Fibroblast of upper back skin (primary cell): ENCODE measurements at places on chromosomes 1 and 21.

GRCh38 chr1:23475134-23475628, 8.8 kb downstream of the ASAP3 start:
- peak; percentile 97 for DNase-seq

DNA sequence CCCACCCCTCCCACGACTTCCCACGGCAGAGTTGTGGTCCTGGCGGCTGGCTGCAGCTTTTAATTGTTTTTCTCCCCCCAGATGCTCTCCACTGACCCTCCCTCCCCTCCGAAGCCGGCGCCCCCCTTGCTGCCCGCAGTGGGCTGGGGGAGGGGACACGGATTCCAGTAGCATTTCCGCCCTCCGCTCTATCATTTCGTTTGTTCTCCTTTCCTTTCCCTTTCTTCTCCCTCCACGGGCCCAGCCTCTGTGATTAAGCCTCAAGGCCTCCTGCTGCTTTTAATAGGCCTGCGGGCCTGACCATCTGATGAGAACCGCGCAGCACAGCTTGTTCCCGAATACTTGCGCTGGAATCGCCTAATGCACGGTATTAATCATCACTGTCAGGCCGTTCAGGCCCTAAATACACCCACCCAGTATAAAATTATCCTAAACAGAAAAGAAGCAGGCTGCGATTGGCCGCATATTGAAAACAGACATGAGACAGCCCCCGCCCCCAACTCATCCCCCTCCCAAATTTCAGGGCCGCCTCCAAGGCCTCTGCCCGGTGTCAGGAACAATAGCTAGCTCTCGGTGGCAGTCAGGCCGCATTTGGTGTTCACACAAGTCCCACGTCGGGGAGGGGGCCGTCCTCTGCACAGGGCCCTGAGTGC, 102.0 kb upstream of the ARHGEF16 start:
- peak; percentile 89 for DNase-seq

GRCh38 chr1:153880962-153881361, 41.8 kb downstream of the GATAD2B start:
- peak; percentile 96 for DNase-seq

DNA sequence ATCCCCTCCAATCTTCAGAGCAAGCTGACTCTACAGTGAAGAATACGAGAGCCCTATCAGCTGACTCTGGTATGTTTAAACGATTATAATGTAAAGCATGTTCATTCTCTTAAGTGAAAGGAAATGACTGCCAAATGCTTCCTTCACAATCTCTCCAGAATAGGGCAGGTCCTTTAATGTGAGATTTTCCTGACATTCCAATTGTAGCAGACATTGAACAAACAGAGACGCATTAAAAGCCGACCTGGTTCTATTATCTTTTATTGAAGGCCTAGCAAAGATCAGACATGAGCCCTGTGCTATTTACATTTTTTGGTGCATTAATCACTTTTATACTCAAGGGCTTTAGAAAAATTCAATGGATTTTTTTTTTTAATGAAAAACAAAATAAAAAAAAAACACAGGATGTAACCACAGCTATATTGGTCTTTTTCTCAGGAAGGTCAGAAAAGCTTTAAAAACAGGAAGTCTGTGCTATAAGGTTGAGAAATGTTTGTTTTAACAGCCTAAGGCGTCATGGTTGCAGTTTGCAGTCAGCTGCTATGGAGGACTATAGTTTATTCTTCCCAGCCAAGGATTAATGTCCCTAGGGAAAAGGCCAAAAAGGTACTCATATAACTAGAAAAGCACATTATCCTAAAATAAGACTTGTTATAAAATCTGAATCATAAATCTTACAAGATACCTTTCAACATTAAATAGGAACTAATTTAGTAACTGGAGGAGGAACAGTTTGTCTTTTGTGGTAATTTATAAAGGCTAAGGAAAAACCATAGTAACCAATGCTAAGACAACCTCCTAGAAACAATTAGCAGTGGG, 104.8 kb downstream of the RERE start:
- peak; percentile 90 for DNase-seq

DNA sequence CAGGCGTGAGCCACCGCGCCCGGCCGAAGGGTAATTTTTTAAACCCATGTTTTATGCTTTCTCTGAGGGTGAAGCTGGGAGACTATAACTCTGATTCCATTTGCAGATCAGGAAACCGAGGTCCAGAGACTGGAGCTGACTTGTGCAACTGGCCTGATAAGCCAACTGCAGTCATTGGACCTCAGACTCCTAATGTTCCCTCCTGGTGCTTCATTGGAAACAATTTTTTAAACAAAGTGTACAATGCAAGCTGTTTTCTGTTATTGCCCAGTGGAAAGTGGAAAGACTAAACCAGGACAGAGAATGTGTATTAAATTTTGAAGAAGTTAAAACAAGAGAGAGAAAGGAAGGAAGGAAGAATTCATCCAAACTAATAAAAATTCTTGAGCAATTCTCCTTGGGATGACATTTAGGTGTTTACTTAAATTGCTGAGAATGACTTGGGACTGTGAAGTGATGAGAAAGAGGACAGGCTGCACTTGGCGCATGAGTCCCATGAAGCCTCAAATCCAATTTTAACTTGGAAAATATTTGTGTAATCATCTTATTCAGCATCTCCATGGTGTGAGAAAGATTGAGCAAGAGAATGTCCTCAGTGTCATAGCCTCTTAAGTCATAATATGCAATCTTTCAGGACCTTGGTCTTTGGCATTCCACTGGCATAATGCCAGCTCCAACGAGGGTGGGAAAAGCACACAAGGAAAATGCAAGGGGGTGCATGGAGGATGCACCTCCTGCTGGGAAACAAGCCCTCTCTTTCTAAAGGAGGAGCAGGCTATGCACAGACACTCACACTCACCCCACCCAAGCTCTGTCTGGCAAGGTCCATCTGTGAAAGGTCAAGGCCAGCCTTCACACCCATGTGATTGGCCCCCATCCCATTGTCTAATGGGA, 342.0 kb downstream of the SIPA1L2 start:
- no peak for DNase-seq

DNA sequence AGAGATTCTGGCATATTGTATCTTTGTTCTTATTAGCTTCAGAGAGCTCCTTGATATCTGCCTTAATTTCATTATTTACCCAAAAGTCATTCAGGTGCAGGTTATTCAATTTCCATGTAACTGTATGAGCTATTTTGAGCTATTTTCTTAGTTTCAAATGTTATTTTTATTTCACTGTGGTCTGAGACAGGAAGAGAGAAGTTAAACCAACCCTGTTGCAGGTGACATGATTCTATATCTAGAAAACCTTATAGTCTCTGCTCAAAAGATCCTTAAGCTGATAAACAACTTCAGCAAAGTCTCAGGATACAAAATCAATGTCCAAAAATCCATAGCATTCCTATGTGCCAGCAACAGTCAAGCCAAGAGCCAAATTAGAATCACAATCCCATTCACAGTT, 1644.0 kb upstream of the B3GALT2 start:
- DNase-seq = no peak

GRCh38 chr1:240970253-240970652, 358.3 kb upstream of the GREM2 start:
- DNase-seq = no peak

GRCh38 chr1:75264112-75264511, 129.9 kb downstream of the LHX8 start:
- no peak for DNase-seq

DNA sequence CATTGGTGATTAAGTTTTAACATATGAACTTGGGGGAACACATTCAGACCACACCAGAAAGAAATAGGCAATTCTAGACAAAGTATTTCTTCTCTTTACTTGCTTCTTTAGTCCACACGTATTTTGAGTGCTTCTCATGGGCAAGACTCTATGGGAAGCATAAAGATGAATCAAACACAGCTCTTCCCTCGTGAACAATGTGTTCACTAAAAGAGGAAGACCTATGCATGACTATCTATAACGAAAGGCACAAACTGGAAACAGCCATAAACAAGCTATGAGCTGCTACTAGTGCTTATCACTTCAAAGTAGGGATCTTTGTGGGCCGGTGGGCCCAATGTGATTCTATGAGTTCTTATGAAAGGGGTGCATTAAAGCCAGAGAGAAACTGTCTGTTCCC, 53.0 kb upstream of the PRDX6 start:
- DNase-seq = no peak

- no peak for DNase-seq
These were observed 56.8 kb downstream of the SKI start for GRCh38 chr1:2284932-2285331.

DNA sequence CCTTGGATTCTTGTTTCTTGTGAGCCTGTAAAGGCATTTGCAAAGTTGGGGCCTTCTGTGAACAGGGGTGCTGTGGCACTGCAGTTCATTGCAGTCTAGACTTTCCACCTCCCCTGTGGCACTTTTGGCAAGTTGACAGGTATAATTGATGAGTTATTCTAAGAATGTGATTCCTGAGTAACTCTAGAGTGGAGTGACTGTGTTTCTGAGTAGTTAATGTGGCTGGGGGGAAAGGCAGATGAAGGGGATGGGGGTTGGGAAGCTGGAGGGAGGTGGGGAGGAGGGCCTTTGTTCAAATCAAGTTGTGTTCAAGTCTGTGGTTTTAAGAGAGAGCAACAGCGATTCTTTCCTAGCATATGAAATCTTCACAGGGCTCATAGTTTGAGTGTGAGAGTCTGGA, 32.9 kb downstream of the PBX1 start:
- DNase-seq = peak; percentile 96

- peak; percentile 72 for DNase-seq
These were observed 5.5 kb upstream of the ZRANB2 start for GRCh38 chr1:71086331-71086730.

DNA sequence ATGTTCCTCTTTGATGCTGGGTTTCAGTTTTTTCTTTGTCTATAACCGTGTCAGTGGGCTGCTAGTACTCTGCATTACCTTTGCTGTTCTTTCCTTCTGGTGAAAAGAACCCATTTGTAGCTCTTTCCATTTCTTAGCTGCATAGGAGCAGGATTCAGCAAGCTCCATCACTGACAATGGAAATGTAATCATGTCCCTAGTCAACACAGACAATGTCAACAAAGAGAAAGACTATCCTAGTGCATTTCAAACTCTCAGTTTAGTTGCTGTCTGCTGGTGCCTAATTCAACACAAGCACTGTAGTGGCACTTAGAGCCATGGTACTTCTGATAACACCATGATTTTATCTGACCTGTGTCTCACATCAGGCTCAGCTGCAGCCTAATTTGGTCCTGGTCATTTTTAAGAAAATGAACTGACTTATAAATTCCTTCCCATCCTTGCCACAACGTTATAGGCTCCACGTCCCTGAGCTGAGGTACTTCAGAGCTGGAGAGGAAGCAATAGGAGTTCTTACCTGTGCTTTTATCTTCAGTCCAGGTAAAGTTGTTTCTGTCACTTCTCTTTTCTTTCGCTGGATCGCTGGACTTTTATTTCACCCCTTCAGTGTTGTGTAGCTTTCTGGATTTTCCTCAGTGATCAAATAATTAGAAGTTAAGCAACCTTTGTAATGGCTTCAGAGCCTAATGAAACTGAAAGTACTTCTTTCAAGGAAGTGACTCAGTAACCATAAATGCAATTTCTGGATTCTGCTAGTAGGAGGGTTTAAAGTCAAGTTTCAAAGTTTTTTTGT, at the start of gene GBP3:
Gene GBP3 (minus strand): TSS at position 700 of the 793 bp plus-strand sequence. CDS start 2,145 bp downstream, outside the sequence.
- DNase-seq = peak; percentile 63

- DNase-seq = peak; percentile 81
These were observed 101.0 kb downstream of the AJAP1 start for GRCh38 chr1:4755301-4755845.

- DNase-seq = no peak
These were observed 55.2 kb downstream of the RNASEL start for GRCh38 chr1:182533896-182534295.

GRCh38 chr1:209324901-209325871, 258.3 kb upstream of the CAMK1G start:
- no peak for DNase-seq

- DNase-seq = no peak
These were observed 52.2 kb downstream of the GREM2 start for GRCh38 chr1:240559781-240560180.

DNA sequence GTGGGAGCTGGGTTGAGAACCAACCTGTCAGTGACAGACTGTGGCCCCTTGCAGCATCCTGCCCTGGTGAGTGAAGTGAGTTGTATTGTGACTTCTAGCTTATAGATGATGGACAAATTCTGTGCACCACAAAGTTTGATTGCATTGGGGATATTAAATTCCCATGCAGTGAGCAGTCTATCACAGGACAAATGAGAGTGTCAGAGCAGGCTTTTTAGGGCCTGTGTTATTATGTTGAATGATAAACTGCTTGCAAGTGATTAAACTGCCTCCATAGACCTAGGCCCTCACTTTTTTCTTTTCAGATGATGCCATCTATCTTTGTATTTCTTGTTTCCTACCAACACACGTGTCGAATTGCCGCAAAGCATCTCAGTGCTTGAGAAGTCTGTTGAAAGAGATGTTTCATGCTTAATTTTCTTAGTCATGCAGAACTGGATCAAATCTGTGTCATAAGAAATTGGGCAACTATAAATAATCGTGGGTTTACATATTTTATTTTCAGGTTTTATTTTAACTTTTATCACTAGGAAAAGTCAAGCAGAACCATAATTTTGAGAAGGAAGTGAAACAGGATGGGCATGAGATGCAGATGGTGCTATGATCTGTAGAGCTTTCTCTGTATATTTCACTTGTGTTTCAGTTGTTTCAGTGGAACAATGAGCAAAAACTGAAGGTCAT, 199.2 kb downstream of the S1PR1 start:
- no peak for DNase-seq

- DNase-seq = no peak
These were observed 85.0 kb downstream of the MRPL37 start for GRCh38 chr1:54284781-54285529.

- no peak for DNase-seq
These were observed 357.1 kb downstream of the OMA1 start for GRCh38 chr1:58189453-58189852.

DNA sequence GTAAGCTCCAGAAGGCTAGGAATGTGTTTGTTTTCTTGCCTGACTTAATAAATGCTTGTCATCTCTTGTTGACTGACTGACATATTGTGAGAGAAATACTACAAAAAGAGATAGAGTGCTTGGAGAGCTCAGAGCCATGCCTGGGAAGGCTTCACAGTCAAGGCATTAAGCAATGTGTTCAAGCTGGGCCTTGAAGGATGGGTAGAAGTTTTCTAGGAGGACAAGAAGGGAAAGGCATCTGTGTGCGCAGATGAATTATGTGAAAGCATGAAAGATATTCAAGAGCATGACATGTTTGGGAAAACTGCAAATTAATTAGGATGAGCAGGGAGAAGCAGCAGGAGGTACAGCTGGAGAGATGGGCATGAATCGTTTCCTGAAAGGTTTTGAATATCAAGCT, 5.6 kb downstream of the SLAMF8 start:
- DNase-seq = no peak

GRCh38 chr1:104358086-104358485, 608.4 kb downstream of the AMY1C start:
- no peak for DNase-seq

- DNase-seq = no peak
These were observed 144.7 kb downstream of the NEGR1 start for GRCh38 chr1:72137656-72138055.
